ENCODE measurements at places on chromosomes 5 and 9.

- no peak for DNase-seq
These were observed 772.7 kb downstream of the PRELID2 start for GRCh38 chr5:145062280-145063062.

DNA sequence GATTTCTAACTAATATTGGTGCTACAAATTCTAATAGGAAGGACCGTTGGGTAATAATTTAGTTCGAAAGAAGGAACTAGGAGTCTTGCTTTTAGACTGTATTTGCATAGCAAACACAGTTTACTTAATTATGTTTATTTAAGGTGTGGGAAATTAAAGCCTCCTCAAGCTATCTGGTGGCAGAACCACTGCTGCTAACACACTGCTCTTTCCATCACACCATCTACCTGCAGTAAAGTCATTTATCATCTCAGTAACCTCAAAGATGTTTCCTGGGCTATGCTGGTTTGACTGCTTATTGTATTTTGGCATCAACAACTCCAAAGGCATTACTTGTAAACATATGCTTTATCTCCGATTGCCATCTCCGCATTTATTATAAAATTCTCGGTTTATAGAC, 114.3 kb downstream of the DEPDC1B start:
- DNase-seq: no peak

GRCh38 chr5:68195137-68195536, 20.4 kb upstream of the PIK3R1 start:
- DNase-seq: no peak

DNA sequence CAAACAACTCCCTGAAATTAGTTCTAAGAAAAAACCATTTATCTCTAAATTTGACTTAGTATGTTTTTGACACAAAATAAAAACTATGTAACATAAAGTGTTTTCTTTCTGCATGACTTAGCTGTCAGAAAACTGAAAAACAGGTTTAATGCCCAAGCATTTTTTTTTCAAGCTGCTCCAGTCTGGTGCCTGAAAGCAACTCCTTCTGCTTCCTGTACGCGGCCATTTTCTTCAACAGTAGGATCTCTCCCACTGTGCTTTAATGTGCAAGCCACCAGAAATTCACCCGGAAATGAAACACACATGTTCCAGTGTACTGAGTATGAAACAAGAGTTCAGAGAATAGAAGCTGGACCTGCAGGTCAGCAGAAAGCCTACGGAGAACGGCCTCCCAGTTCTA, 161.2 kb downstream of the MED27 start:
- no peak for DNase-seq

DNA sequence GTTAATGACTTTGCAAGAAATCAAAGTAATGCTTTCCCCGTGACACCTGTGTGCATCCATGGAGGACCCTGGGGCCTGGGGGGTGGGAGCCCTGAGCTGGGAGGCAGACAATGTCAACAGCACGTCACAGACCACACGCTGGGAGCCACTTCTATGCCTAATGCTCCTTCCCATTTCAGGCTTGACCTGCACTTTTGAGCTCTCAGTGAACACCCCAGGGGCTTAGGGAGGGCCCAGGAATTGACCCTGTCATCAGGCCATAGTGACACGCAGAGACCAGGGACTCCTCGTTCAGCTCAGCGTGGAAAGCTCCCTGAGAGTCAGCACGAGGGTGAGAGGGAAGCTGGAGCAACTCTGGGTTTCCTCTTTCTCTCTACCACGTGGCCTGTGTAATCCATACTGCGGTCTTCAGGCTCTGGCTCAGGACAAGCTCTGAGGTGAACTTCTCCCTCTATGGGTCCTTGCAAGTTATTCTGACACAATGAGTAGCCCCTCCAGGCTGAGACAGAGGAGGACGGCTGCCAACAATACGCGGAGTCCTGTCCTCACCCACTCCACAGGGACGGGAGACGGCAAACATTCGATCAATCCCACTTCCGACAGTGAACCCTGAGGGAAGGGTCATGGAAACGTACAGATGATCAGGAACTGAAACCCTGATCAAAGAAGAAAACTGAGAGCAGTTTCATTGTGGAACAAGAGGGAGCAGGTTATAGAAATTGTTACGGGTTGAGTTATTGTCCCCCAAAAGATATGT, 130.8 kb upstream of the IRX4 start:
- no peak for DNase-seq

DNA sequence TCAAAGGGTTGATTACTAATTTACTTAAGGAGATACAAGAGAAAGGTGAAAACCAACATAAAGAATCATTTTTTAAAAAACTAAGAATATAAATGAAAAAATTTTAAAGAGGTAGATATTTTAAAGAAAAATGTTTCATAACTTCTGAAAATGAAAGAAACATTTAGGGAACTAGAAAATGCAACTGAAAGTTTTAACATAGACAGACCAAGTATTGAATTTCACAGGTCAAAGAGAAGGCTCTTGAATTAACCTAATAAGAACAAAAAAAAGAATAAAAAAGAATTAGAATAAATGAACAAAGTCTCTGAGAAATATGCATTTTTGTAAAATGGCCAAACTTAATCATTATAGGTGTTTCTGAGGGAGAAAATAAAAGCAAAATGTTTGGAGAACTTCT, 16.1 kb upstream of the FAM174A start:
- DNase-seq: no peak

GRCh38 chr9:37004424-37004935, 29.6 kb downstream of the PAX5 start:
- DNase-seq: no peak

GRCh38 chr9:133781828-133782135, 43.6 kb upstream of the SARDH start:
- no peak for DNase-seq

DNA sequence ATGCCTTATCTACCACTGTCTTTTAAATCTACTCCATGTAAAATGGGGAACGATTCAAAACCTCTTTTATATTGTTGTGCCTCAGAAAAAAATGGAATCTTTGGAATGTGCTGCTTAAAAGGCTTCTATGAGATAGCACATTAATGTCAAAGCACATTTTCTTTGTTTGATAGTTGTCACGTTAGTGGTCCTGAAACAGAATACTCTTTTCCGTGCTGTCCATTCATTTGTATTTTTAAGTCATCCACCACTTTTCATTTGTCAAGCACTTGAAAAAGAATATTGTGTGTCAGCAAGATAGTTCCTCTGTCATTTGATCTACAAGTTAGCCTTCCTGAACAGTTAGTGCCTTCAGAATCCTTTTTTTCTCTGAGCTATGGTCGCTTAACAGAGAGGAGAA, 246.9 kb downstream of the MAST4 start:
- no peak for DNase-seq

DNA sequence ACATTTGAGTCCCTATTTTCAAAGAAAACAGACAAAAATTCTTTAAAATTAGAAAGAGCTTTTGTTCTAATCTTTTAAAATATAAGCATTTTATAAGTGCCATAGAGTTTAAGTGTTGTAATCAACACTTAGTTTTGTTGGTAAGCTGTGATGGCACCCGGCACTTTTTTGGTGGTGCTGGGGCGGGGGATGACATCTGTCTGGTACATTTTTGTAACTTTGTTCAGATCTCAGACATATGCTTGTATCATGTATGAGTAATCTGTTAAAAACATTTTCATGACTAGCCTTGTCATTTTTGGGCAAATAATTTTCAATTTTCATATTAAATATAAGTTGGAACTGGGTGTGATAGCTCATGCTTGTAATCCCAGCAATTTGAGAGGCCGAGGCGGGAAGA, 51.7 kb downstream of the UBAP1 start:
- DNase-seq: no peak

- no peak for DNase-seq
These were observed 1.8 kb upstream of the LNPEP start for GRCh38 chr5:96933764-96934707.

GRCh38 chr9:114271556-114272510, 51.1 kb upstream of the ORM1 start:
- peak; percentile 57 for DNase-seq

DNA sequence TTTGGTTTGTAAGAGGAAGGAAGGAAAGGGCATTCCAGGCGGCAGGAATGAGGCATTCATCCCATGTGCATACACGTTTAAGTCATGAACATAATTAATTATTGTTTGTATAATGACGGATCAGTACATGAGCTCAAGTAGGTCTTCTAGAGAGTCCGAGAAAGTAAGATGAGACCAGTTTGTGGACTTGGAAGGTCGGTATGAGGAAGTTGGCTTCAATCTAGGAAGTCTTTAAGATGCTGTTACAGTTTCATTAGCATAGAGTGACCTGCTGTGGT, 2.1 kb downstream of the GTF3C4 start:
- peak; percentile 18 for DNase-seq

GRCh38 chr5:14708551-14708950, 44.0 kb downstream of the OTULIN start:
- DNase-seq: no peak

DNA sequence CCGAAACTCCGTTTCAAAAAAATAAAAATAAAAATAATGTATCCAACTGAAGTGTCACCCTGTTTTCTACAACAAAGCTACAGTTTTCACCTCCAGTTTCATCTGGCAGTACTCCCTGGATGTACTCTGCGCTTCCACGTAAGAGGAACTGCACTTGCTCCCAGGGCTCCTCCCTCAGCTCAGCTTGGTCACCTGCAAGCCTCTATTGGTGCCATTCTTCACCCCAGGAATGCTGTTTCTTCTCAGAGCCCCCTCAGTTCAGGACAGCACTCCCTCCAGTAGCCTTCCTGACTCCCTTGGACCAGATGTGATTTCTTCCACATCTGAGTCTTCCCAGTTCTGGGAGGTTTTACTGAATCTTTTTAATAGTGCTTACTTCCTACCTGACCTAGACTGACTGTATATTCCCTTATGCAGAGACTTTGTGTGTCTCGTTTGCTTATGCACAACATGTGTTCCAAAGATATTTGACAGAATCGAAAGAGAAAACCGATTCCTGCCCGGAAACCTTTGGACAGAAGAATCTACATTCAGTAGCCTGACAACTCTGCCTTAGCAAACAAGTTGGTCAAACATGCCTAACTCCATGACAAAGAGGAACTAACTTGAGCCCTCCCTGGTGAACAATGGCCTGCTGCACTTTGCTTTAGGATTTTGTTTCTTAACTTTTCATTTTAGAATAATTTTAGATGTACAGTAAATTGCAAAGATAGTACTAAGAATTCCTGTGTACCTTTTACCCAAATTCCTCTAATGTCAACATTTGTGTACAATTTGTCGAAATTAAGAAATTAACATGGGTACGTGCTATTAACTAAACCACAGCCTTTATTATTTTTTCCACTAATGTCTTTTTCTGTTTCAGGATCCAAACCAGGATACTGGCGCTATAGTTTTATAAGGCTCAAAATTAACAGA, 814 bp downstream of the CCDC125 start:
- no peak for DNase-seq

DNA sequence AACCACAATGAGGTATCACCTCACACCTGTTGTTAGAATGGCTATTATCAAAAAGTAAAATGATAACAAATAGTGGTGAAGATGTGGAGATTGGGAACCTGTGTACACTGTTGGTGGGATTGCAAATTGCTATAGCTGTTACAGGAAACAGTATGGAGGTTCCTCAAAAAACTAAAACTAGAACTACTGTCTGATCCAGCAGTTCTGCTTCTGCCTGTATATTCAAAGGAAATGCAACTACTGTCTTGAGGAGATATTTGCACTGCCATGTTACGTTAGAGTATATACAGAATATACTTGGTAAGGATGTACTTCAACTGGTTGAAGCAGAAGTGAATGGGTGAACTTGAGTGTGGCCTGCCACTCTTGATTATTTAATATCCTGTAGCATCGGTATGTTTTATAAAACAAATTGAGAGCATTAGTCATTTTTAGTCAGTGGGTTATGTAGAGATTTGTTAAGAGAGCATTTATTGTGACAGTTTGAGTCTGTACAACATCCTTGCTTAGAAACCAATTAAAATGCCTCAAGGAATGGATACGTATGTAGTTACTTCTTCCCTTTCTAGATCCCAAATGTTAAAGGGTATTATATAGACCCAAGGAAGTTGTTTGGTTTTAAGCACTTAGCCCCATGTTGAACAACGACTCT, 37.5 kb downstream of the ZCCHC7 start:
- DNase-seq: no peak

DNA sequence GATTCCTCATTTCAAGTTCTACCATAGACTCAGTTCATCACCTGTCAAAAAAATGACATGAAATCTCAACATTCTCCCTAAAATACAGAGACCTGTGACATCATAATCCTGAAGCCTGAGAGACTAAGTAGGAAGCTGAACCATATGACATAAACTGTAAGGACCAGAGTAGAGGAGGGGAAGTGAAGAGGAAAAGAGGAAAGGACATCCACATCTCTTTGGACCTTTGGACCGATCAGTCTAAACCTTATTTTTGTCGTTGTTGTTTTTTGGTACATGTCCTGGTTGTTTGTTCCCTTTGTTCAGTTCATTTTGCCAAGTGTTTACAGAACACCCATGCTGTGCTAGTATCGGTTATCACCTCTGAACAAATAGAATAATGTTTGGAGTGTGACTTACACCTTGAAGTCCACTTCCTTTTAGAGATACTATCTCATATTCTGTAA, 41.9 kb downstream of the LURAP1L start:
- no peak for DNase-seq

- DNase-seq: peak; percentile 69
These were observed 11.0 kb upstream of the ERMP1 start for GRCh38 chr9:5843794-5844471.

GRCh38 chr5:154466671-154467070, 11.4 kb downstream of the HAND1 start:
- DNase-seq: no peak

- no peak for DNase-seq
These were observed 82.2 kb upstream of the C9orf72 start for GRCh38 chr9:27655441-27655840.

DNA sequence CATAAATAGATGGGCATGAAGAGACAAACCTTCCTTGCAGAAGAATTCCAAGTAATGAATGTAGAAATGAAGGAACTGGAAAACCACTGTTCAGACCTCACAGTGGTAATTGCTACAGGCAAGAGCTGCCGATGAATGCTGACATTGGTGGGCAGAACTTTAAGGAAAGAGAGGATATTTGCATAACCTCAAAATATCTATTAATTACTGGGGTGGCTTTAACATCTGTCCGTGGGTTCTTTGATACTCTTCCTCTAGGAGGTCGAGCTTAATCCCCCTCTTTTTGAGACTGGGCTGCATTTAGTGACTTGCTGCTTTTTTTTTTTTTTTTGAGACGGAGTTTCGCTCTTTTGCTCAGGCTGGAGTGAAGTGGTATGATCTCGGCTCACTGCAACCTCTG, 34.7 kb downstream of the LAMC3 start:
- no peak for DNase-seq

- DNase-seq: no peak
These were observed 45.2 kb downstream of the CYSTM1 start for GRCh38 chr5:140220032-140220697.

GRCh38 chr5:149441986-149442385, 62.9 kb upstream of the IL17B start:
- DNase-seq: no peak

GRCh38 chr5:52520171-52520570, 267.5 kb upstream of the ITGA1 start:
- no peak for DNase-seq

GRCh38 chr5:73256012-73256411, 83.0 kb downstream of the TMEM174 start:
- DNase-seq: no peak
